Stimulated activated CD8-positive, alpha-beta memory T cell treated with anti-CD3 and anti-CD28 coated beads, Interleukin-7, amount 100 ng/mL, for 24 hours (primary cell): ENCODE measurements at places on chromosomes 2 and 18.

DNA sequence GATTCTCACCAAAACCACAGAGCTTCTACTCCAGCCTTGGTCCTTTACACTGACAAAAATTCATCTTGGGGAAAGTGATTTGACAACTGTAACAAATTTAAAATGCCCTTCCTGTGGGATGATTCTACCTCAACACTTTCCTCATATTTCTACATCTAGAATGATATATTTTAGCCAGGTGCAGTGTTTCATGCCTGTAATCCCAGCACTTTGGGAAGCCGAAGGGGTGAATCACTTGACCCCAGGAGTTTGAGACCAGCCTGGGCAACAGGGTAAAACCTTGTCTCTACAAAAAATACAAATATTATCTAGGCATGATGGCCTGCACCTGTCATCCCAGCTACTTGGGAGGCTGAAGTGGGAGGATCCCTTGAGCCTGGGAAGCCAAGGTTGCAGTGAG lies 408.6 kb downstream of the CDH7 start:
- DNase-seq, result no peak

DNA sequence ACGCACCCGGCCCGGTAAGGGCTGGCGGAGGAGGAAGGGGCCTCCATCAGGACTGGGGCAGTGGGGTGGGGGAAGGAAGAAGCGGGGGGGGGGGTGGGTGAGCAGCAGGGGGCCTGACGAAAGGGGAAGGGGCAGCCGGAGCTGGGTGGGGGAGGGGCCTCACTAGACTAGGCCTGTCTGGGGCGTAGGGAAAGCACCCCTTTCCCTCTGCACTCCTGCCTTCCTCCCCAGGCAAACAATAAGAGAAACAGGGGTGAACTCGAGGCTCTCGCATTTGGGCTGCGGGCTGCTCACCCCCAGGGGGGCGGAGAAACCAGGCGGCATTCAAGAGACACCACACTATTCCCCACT lies 82.7 kb upstream of the POMC start:
- DNase-seq, result no peak

DNA sequence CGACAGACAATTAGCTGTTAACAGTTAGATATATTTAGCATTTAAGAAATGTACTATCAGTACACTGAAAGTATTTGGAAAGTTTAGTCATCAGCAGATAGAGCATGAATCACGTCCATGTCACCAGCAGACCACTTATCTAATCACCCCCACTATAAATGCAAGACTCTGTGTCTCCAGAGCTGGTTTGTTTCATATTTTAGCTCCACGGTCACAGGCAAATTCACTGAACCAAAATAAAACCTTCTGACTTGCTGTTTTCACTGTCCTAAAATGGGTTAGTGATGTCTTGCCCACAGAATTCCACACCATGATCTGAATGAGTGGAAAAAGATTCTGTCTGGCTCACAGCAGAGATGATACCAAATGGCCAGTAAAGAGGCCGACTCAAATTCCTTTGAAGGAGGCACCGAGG lies 64.9 kb downstream of the CDH2 start:
- no peak for DNase-seq

GRCh38 chr2:101895819-101896322 lies 95.9 kb upstream of the IL1R2 start:
- no peak for DNase-seq

DNA sequence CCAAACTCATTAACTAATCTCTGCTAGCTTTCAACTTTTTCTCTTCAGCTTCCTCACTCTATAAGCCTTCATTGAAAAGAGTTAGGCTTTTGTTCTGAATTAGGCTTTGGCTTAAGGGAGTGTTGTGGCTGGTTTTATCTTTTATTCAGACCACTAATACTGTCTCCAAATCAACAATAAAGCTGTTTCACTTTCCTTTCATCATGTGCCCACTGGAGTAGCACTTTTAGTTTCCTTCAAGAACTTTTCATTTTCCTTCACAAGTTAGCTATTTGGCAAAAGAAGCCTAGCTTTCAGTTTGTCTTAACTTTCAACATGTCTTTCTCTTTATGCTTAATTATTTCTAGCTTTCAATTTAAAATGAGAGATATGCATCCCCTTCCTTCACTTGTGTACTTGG lies 271.7 kb upstream of the FSIP2 start:
- no peak for DNase-seq

GRCh38 chr2:207528980-207529329 lies 807 bp upstream of the CREB1 start:
- DNase-seq, result no peak

- DNase-seq, result no peak
These were observed 11.7 kb downstream of the COLEC11 start for GRCh38 chr2:3606370-3607201.

DNA sequence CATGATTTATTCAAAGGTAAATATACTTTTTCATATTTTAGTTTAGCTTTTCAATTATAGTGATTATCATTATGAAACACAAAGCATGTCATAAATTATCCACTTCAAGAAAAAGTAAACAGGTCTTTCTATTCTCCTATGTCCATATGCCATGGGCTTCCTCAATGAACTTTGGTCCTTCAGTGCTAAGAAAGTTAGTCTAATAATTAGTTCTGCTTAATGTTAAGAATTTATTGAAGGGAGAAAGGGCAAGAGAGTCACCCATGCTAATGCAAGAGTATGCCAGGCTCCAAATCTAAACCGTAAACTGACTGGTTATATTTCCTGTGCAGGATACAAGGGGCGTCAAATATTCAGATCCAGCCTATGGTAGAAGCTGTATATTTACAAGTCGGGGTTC lies 96.2 kb downstream of the GORASP2 start:
- no peak for DNase-seq

- no peak for DNase-seq
These were observed 9.1 kb upstream of the ZNF804A start for GRCh38 chr2:184589261-184589660.

GRCh38 chr2:222594679-222595078 lies 61.2 kb downstream of the FARSB start:
- DNase-seq, result no peak

DNA sequence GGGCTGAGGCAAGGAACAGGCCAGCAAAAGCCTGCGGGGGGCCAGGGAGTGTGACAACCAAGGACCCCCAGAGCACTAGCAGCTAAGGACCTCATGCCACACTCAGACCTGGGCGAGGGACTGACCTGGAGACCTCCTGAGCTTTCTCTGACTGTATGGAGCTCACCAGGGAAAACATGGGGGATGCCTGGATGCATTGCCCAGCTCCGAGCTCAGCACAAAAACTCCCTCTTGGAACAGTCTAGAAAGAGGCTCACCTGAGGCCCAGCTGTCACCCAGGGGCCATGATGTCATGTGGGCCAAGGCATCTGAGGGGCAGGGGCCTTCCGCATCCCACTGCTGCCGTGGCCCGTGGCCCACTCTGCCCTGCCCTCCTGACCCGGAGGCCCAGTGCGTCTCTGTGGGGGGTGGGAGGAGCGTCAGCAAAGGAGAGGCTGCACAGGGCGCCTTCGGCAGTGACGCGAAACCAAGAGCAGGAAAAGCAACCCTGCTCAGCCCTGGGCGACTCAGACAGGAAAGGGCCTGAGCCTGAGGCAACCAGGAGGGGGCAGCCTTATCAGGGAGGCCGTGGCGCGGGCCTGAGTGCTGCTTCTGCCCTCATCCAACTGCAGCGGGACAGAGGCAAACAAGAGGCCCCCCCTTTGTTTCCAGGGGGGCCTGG lies 57.3 kb upstream of the ALPP start:
- DNase-seq, result no peak

GRCh38 chr2:99725820-99726219 lies 236.0 kb upstream of the REV1 start:
- no peak for DNase-seq

DNA sequence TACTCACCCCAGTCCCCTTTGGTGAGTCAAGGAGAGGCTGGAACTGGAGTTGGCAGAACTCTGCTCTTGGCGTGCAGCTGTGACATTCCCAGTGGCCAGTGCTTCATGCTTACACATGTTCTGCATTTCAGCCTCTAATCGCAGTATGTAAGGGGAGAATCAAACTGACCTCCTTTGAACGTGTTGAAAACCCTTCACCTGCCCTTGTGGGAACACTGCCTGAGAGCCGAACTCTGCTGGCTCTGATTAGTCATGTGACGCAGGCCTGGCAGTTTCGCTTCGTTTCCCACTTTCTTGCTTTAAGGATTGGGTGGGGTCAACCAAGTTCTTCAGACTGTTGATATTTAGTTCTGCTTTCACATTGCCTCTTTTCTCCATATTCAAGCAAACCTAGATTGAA lies 173.8 kb upstream of the BCL2L11 start:
- DNase-seq, result no peak

DNA sequence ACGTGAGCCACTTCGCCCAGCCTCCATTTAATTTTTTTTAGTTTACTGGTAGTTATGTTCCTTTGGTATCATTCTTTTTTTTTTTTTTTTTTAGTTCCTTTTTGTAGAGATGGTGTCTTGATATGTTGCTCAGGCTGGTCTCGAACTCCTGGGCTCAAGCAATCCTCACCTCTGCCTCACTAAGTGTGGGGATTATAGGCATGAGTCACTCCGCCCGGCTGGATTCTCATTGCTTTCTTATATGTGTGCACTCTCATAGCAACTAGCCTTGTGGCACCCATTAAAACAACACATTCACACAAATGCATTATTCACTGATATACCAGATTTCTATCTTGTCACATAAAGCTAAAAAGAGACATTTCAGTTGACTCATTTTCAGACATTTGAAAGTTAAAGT lies 4.2 kb downstream of the TTC27 start:
- DNase-seq, result no peak

GRCh38 chr18:44883671-44884070 lies 203.0 kb downstream of the SETBP1 start:
- no peak for DNase-seq

DNA sequence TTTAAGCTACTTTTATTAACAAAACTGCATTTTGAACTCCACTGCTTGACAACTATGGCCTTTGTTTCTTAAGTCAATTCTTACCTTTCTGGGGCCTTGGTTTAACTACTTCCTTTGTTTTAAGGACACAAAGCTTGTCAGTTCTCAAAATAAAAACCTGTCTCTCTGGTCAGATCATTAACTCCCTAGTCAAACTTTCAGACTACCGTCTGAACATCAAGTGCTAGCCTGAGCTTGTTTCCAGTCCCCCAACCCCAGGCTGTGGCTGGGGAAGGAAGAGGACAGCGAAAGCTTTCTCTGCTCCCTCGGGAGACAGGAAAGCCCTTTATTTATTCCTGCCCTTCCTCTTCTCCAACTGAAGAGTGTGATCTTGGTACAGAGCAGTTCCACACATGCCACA lies 1.7 kb downstream of the SH3YL1 start:
- no peak for DNase-seq

GRCh38 chr2:143158551-143159485 lies 29.6 kb downstream of the ARHGAP15 start:
- DNase-seq, result no peak

DNA sequence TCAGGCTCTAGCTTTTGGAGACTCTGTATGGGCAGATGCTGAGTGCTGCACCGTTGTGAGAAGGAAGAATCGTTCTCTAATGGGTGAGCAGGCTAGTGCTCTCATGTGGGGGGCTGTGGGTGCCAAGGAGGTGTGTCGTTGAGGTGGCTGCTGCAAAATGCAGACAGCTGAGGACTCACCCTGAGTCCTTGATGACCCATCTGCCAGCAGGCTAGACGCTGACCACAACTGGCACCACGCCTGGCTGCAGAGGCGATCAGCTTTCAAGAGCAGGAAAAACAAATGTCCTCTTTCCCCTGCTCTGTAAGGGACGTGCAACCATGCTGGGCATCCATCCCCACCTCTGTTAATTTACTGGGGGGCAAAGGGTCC lies 48.2 kb downstream of the HAUS1 start:
- DNase-seq, result no peak

GRCh38 chr2:70104231-70105111 lies 17.2 kb downstream of the PCBP1 start:
- no peak for DNase-seq

GRCh38 chr2:72731116-72731515 lies 94.7 kb downstream of the EXOC6B start:
- no peak for DNase-seq

DNA sequence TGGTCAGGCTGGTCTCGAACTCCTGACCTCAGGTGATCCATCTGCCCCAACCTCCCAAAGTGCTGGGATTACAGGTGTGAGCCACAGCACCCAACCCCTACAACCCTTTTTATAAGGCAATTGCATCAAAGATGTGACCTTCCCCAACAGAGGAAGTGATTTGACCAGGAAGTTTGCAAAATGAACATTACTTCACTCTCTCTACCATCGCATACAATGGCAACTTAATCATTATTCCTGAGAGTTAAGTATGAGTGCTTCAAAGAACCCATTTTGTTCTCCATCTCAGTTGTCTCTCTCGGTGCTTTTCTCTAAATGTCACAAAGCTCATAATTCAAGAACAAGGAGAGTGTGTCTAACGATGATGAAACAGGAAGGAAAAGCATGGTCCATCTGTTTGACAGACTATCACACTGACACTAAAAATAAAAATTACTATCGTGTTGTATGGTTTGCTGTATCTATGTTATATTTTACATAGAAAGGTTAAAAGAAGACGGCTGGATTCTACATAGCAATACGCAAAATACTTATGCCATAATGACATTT lies 18.1 kb upstream of the CREG2 start:
- no peak for DNase-seq

- DNase-seq, result no peak
These were observed 29.8 kb upstream of the LCLAT1 start for GRCh38 chr2:30417253-30417652.

DNA sequence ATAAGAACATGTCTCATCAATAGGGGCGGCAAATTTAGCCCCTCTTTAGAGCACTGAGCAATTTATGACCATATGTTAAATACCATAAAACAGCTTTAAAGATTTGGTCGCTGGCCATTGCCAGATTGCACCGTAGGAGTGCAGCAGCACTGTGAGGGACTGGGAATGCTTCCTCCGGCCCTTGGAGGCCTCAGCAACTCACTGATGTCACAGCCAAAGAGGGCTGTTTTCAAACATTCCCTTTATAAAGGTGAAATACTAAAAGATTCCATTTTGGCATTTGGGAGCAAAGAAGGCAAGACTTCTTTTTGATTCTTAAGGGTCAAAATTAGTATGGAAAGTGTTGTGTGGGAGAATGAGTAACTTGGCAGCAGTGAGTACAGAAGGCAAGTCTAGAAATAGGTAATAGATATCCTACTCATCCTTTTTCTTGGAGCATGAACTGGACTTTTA lies 63.7 kb downstream of the BABAM2 start:
- DNase-seq, result no peak

DNA sequence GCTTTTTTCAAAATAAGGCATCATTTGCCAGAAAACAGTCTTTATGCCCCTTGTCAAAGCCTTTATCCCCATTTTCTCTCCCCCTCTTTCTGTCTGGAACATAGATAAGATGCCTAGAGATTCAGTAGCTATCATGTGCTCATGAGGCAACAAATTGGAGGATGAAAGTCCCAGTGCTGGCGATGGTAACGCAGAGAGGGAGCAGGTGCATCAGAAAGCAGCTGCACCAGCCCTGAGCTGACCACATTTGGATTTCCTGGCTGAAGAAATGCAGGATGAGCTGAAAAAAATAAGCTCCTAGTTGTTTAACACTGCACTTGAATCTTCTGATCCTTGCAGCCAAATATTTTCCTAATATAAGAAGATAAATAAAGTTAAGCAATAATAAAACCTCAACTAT lies 48.0 kb downstream of the LOXHD1 start:
- no peak for DNase-seq
